Left lobe of liver (tissue), 2 donors: ENCODE measurements at places on chromosomes 6 and 20. TPM values are rescaled to one million over a fixed set of nuclear protein-coding genes. Genes with fewer than 3 reads are reported as not detected.

- no peak for DNase-seq
Measured at GRCh38 chr20:25372584-25373336, 17.9 kb downstream of the ABHD12 start.

GRCh38 chr6:25939593-25939992 lies 9.1 kb upstream of the SLC17A2 start:
- DNase-seq: no peak

DNA sequence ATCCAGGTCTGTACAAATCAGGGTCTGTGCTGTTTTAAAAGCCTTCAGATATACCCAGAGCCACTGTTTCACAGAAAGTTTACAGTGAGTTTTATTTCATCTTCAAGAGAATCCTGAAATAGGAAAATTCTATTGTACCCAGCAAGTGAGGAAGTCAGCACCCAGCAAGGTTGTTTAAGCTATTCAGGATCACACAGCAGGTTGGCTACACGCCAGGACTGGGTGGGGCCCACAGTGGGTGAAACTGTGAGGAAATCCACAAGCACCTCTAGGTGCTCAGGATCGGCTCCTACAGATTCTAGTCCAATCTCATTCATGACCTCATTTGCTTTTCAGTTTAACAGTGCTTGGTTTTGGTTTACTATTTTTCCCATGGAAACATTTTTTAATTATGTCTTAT lies 128.9 kb downstream of the SYNDIG1 start:
- no peak for DNase-seq

DNA sequence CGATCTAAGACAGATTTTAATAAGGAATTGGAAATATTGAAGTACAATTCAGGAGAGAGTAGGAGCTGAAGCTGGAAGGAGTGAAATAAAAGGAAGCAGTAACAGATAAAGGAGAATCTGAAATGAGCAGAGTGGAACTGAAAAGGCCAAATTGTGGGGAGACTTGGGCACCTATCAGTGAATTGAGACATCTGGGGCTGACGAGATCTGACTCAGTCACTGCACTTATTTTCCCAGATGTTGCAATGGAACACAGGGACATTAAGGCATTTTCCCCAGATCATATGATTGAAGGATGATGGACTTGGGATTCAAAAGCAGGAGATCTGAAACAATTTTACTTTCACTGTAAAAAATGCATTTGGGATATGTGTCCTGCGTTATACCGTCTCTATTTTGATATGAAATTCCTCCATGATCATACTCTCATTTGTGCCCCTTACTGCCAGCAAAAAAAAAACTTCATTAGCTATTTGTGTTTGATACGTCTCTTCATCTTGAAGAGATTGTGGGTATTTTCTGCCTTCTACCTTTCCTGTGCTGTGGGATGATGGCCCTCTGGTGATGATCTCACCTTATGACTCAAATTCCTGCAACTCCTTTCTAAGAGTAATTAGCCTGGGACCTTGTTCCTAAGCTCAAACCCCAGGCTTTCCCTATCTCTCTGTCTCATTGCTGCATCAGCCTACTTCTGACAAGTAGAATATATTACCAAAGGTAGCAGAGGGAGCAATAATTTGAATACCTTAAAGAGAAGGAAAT lies 278.5 kb upstream of the MAN1A1 start:
- no peak for DNase-seq

- DNase-seq: no peak
Measured at GRCh38 chr6:85561750-85562357, 31.8 kb downstream of the SNX14 start.

DNA sequence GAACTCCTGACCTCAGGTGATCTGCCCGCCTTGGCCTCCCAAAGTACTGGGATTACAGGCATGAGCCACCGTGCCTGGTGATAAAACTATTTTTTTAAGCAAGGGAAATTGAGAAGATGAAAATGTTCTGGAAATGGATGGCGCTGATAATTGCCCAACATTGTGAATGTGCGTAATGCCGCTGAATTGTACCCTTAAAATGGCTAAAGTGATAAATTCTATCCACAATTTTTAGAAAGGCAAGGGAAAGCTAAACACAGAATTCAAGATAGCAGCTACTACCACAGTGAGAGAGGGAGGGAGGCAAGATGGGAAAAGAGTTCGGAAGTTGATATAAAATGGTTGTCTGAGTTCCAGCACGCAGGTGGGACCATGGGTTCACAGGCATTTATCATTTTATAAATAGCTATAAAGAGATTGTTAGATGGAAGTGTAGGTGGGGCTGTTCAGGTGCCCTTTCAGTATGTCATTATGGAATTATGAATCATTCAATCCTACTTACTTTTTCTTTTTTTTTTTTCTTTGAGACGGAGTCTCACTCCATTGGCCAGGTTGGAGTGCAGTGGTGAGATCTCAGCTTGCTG lies 8.3 kb downstream of the RIPOR3 start:
- no peak for DNase-seq

The TGM3 gene
- 0.25 TPM for total RNA-seq
